ENCODE measurements at places on chromosomes 7 and 10.

- no peak for DNase-seq
Observed at GRCh38 chr7:78792006-78792405, 661.5 kb downstream of the MAGI2 start.

DNA sequence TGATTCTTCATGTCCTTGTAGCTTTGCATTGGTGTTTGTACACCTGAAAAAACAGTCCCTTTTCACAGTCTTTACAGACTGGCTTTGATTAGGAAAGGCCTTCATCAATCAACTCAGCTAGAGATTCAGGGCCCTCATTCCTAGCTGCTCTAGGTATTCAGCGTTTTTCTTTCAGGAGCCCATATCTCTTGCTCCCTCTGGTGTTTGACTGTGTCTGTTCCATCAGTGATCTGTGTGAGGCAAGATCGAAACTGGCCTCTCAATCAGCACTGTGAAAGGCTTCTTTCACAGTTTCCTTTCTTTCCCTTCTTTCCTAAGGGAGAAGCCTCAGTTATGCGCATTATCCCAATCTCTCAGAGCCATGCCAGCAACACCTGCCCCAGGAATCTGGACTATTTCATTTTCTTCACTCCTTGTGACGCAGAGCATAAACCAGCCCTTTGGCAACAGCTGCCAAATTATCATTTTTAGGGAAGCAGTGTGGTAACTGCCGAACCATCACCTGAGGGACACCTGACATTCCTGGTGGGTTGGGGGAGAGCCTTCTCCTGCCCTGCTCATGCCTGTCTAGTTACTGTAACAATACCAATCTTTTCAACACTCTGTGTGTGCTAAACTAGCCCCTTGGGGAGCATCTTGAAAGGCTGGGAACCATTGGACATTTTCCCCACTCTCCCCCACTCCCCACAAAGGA is 75.7 kb upstream of the CCDC71L start:
- no peak for DNase-seq

DNA sequence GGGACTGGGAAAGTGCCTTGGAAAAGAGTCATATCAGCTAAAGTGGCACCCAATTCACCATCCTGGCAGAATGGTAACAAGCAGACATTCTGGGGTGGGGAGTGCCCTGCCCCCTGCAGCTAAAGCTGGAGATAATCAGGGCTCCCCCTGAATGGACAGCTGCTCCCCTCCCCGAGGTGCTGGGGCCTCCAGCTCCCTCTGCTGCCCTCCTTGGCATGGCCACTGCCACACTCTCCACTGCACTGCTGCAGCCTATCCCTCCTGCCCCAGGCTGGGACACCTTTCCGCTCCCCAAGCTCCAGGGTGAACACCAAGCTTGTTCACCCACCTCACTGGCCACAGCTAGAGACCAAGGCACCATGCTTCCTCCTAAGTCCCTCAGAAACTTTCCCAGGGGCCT is 9.8 kb upstream of the PARD3 start:
- DNase-seq, result no peak

GRCh38 chr7:105011141-105011830 is 2.7 kb upstream of the KMT2E start:
- peak; percentile 39 for DNase-seq

GRCh38 chr7:15686957-15687545 is 568 bp upstream of the MEOX2 start:
- DNase-seq, result peak; percentile 69

DNA sequence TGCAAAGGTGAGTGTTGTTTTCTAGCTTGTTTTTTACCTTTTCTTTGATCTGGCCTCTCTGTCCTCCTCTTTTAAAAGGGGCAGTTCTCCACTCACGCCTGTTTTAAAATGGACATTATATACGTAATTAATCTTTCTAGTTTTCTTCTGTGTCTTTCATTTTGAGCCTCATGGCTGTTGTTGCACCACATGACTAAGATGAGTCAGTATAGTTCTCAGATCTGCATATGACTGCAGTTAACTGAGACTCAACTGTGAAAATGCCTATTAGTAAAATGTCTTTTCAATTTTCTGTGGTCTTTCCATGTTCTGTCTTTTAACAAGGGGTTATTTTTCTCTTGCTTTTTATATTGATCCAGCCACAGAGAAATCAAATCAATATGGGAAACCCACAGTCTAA is 296.1 kb downstream of the CDK14 start:
- DNase-seq, result no peak

- no peak for DNase-seq
Observed at GRCh38 chr10:22683140-22683389, 31.3 kb downstream of the PIP4K2A start.

DNA sequence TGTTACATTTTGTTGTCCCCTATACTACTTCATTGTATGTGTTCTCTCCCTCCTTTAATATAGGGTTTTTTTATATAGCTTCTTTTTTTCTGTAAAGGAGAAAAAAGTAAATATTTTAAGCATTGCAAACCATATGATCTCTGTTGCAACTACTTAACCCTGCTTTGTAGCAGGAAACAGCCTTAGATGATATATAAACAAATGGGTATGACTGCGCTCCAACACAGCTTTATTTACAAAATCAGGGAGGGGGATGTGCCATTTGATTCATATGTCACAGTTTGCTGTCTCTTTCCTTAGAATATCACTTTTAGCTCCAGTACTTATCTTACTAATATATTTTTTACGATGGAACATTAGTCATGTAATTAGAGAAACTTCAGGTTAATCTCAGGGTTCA is 155.2 kb upstream of the GNAI1 start:
- no peak for DNase-seq

DNA sequence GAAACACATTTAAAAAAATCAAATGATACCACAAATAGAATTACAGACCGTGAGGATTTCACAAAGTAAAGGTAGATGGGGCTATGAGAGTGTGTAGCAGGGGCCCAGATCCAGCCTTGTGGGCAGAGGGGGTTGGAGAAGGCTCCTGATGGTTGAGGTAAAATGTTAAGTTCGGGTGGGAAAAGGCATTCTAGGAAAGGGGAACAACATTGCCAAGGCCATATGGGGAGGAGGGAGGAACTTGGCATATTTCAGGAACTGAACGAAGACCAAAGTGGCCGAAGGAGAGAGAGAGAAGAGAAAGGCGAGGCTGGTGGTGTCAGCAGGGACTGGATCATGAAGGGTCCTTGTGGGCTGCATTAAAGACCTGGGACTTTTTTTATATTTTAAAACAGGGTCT is 98.9 kb downstream of the CARD11 start:
- DNase-seq, result no peak
